ENCODE measurements at places on chromosomes 16 and 17.

GRCh38 chr16:22217890-22218730 is 12.0 kb downstream of the EEF2K start:
- no peak for DNase-seq

GRCh38 chr17:76386966-76387765 is 2.8 kb downstream of the SPHK1 start:
- DNase-seq, result no peak

- DNase-seq, result no peak
Observed at GRCh38 chr17:38851434-38851833, 2.1 kb downstream of the RPL23 start.

GRCh38 chr17:66733759-66734158 is 101.2 kb upstream of the CACNG5 start:
- no peak for DNase-seq

- DNase-seq, result no peak
Observed at GRCh38 chr17:32127158-32127897, 15.0 kb upstream of the RHOT1 start.

- no peak for DNase-seq
Observed at GRCh38 chr16:57807252-57807967, 5.1 kb upstream of the KIFC3 start.

GRCh38 chr17:76844485-76844829 is 23.7 kb upstream of the MGAT5B start:
- DNase-seq, result no peak

DNA sequence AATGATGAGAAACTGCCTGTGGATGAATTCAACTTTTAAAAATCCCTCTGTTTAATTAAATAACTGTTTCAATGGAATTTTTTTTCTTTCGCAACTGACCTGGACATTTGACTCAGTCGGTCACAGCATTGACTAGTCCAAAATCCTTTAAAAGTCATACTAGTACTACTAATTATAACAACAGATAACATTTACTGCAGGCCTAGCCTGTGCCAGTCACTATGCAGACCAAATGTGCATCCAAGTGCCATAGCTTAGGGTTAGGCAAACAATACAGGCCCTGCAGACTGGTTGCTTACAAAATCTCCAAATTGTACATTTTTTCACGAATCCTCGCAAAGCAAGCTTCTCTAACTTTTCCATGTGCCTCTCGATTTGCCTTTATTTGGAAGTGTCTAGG is 56.6 kb downstream of the MYOCD start:
- DNase-seq, result no peak

GRCh38 chr17:7214300-7215135 is 5.1 kb downstream of the DLG4 start:
- peak; percentile 89 for DNase-seq

DNA sequence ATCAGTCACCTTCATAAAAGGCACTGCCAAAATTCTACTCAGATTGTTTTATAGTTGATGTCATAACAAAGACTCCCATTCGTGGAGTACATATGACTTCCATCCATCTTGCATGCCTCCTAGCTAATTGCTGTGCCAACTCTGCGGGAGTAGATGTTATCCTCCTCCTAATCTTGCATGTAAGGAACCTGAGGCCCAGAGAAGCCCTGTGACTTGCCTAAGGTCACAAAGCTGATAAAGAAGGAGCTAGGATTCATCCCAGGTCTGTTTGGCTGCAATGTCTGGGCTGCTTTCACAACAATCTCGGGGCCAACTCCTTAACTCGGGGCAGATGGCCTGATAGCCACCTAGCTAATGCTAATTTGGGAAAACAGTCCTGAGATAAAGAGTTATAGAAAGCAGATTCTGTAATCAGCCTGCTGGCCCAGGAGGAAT is 87.3 kb downstream of the YPEL2 start:
- no peak for DNase-seq

DNA sequence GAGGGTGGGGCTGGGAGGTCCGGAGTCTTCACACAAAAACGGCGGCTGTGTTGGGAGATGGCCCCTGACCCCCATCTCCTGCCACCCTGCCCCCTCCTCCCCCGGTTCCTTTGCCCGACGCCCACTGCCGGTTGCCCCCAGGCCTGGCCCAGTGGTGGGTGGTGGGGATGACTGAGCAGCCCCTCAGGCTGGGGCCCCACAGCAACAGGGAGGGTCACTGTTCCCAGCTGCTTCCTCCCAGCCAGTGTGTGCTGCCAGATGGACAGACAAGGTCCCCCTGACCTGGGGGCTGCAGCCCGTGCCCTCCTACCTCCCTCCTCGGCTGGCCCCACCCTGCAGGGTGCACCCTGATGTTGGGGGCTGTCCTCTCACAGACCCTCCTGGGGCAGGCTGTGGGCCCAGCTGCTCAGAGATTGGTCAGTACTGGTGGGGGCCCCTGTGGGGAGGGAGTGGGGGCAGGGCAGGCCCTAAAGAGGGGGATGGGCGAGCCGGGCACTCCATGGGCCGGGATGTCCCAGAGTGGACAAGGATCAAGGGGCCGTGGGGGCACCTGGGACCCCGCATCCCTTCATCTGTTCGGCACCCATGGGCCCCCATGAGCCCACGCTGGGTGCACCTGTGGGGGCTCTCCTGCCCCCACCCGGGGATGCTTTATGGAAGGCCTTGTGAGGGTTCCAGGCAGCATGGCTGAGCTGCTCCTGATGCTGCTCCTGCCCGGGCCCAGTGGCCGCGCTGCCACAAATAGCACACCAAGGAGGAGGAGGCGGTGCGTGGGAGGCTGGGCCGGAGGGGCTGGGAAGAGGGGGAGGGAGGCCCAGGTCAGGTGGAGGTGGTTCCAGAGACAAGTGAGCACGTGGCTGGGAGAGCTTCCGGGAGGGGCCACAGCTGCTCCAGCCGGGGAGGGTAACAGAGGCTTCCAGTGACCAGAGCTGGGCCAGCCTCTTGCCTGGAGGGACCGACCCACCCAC is 5.1 kb downstream of the C1QTNF8 start:
- DNase-seq, result no peak

DNA sequence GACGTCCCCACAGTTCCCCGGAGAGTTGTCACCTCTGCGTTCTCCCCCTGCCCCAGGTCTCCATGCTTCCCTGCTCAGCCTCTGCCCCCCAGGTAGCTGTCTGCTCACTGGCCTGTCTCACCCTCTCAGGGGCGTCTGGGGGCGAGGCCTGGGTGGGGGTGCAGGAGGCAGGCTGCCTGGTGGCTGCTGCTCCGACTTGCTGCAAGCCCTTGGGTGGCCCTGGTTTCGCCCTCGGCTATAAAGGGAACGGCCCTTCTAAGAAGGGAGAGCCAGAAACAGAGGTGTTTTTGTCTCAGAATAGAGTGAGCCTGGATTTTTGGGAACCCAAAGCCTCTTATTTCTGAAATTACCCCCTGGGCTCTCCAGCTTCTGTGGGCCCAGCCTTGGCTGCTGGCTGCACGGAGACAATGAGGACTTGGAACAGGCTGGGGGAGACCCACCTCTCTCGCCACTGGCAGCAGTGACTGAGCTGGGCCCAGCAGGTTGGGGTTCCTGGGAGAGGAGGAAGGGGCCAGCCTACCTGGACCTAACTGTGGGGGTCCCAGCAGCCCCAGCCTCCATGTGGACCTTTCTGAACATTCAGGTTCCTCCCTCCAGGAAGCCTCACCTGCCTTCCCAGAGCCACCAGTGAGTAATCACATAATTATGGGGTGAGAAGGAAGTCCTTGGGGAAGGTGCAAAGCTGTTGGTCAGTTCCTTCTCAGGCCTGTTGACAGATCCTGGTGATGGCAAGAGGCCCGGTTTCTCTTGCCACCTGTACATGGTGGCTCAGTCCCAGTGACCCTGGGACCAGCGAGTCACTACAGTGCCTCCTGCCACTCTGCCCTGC is 15.5 kb upstream of the SPNS2 start:
- DNase-seq, result no peak
